Astrocyte (in vitro differentiated cells and primary cell): ENCODE measurements at places on chromosomes 3 and 15. TPM values are rescaled to one million over a fixed set of nuclear protein-coding genes. Genes with fewer than 3 reads are reported as not detected.
A peak's percentile ranks its signal among the peaks of the same experiment; 100 is the strongest.

GOLGA6C gene
- total RNA-seq: not detected in 2 replicates

PP2D1 gene
- not detected in 2 replicates for total RNA-seq

CADM2 gene
- 1.5 and 2.9 TPM in 2 replicates for total RNA-seq

TRANK1 gene
- total RNA-seq: 5.6 and 5.8 TPM in 2 replicates

HIGD1A gene
- 125 and 150 TPM in 2 replicates for total RNA-seq

SLC2A2 gene
- total RNA-seq: not detected in 2 replicates

DNA sequence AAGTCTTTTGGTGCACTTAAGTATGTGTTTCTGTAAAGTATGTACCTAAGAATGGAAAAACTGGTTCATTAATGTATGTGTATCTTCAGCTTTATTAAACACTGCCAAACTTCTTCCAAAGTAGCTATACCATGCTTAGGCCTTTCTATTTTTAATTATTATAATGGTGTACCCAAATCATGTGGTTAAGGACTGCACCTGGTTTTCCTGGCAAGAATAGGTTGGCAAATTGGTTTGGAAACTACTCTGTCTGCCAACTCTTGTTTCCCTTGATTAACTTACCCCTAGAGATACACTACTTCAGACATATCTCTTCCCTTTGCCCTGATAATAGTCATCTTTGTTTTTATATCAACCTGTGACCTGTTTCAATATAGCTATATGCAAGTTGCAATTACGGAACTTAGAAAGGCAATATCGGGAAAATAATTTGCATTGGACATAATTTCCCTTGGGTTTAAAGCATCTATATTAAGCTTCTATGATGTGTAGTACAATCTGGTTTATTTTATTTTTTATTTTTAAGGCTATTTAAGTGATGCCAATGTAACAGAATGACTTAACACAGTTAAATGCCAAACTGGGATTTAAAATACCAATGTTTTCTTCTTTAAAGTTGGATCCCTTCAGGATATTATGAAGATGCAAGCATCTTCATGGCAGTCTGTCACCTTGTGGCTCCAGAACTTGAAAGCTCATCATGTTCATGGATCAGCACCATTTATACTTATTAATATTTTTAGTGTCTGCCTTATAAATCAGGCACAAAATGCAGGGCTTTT lies 40.6 kb upstream of the TMEM108 start:
- DNase-seq: no peak
- H3K4me3 ChIP-seq: no peak overlapping the region
- no peaks in the 10 kb centered on the region for H3K36me3 ChIP-seq
- H3K27me3 ChIP-seq: no peaks in the 10 kb centered on the region
- no peak overlapping the region for H3K27ac ChIP-seq
- no peaks in the 10 kb centered on the region for H3K4me1 ChIP-seq

DNA sequence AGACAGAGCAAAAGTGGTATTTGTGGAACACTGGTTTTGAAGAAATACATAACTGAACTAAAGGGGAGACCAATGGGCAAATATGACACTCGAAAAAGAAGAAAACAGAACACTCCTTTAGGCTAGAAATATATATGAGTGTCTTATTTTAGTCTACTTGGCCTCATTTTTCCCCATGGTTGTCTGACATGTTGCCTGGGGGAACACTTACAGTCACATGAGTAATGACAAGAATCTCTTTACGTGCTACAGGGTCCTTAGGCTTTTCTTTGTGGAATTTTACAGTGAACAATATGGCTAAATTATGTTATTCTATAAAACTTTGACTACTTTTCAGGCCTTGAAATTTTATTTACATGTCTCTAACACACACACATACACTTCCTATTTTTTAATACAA lies 17.6 kb downstream of the METTL6 start:
- no peak overlapping the region for H3K4me3 ChIP-seq
- no peak overlapping the region for H3K27ac ChIP-seq
- DNase-seq: no peak
- no peaks in the 10 kb centered on the region for H3K4me1 ChIP-seq
- H3K36me3 ChIP-seq: peaks cover 13% of the 10 kb centered on the region
- no peaks in the 10 kb centered on the region for H3K27me3 ChIP-seq

GRCh38 chr15:87419344-87419743 lies 837.2 kb downstream of the NTRK3 start:
- no peak overlapping the region for H3K27ac ChIP-seq
- no peaks in the 10 kb centered on the region for H3K27me3 ChIP-seq
- DNase-seq: no peak
- H3K4me1 ChIP-seq: no peaks in the 10 kb centered on the region
- no peaks in the 10 kb centered on the region for H3K36me3 ChIP-seq

DNA sequence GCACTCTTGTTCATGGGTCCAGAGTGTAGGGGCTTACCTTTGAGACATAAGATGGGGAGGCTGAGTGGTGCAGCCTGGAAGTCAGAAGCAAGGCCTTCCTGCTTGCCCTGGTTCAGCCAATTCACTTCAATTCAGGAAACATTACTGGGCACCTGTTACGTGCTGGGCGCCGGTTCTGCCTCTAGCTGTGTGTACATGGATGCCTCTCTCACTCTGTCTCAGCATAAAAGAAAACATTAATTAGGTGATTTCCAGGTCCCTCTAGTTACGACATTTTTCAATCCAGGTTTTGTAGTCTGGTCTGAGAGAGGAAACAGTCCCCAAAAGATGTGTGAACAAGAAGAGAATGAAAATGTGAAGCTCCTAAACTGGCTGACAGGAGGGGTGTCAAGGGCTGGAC lies 1.2 kb downstream of the RTP1 start:
- H3K36me3 ChIP-seq: no peaks in the 10 kb centered on the region
- H3K4me1 ChIP-seq: no peaks in the 10 kb centered on the region
- no peak for DNase-seq
- H3K4me3 ChIP-seq: no peak overlapping the region
- peaks cover 13% of the 10 kb centered on the region for H3K27me3 ChIP-seq

- no peak overlapping the region for H3K27ac ChIP-seq
- H3K36me3 ChIP-seq: no peaks in the 10 kb centered on the region
- DNase-seq: no peak
Observed at GRCh38 chr3:143252931-143253330, 133.4 kb downstream of the CHST2 start.

DNA sequence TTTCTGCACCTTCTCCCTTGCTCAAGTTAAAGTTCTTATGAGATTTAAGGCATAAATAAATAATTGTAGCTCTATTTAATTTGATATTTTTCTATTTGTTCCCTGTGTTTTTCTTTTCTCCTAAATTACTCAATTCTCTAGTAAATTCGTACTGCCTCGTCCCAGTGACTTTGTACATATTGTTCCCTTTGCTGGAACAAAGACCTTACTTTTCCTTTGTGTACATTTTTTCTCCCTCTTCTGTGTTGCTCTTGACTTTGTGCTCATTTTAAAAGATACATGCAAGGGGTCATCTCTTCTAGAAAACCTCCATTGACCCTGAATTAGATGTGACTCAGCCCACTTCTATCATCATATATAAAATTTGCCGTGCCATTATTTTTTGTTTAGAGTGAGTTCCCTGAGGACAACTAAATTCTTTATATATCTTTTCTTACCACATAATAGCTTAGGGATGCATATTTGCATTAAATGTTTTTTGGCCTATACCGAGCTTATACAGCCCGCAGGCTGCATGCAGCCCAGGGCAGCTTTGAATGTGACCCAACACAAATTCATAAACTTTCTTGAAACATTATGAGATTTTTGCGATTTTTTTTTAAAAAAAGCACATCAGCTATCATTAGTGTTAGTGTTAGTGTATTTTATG lies 29.6 kb downstream of the PPP4R2 start:
- no peak overlapping the region for H3K27ac ChIP-seq
- H3K4me1 ChIP-seq: peaks cover 19% of the 10 kb centered on the region

- no peaks in the 10 kb centered on the region for H3K4me1 ChIP-seq
- no peak for DNase-seq
- H3K27me3 ChIP-seq: no peaks in the 10 kb centered on the region
- no peak overlapping the region for H3K4me3 ChIP-seq
Observed at GRCh38 chr3:177236704-177237103, 39.4 kb upstream of the TBL1XR1 start.

DNA sequence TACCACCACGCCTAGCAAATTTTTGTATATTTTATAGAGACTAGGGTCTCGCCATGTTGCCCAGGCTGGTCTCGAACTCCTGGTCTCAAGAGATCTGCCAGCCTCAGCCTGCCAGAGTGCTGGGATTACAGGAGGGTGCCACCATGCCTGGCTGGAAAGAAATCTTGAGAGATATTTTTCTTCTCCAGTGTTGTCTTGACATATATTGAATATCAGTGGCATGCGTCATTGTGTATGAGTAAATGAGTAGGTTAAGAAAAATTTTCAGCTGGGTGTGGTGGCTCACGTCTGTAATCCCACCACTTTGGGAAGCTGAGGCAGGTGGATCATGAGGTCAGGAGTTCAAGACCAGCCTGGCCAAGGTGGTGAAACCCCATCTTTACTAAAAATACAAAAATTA lies 3.5 kb upstream of the PIF1 start:
- H3K4me1 ChIP-seq: peaks cover 18% of the 10 kb centered on the region
- H3K27me3 ChIP-seq: no peaks in the 10 kb centered on the region
- peak; percentile 26 for DNase-seq

DNA sequence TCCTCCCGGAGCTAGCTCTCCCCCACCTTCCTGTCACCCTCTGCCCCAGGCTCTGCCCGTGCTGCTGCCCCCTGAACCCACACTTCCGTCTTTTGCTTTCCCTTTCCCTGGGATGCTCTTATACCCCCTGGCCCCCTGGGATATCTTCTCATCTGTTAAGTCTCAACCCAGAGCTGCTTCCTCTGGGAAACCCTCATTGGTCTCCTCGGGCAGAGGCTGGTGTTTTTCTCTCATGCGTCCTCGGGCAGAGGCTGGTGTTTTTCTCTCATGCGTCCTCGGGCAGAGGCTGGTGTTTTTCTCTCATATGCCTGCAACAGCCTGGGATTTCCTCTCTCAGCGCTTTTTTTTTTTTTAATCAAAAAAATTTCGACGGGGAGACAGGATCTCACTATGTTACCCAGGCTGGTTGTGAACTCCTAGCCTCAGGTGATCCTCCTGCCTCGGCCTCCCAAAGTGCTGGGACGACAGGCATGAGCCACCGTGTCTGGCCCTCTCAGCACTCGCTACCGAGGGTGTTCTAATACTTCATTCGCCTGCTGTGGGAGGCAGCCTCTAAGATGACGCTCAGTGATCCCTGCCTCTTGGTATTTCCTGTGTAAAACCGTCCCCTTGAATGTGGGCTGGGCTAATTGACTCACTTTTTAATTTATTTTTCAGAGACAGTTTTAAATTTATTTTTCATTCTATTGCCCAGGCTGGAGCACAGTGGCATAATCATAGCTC lies 62.7 kb upstream of the TFRC start:
- DNase-seq: peak; percentile 78
- H3K27ac ChIP-seq: no peak overlapping the region
- peaks cover 9% of the 10 kb centered on the region for H3K4me1 ChIP-seq
- H3K27me3 ChIP-seq: no peaks in the 10 kb centered on the region

DNA sequence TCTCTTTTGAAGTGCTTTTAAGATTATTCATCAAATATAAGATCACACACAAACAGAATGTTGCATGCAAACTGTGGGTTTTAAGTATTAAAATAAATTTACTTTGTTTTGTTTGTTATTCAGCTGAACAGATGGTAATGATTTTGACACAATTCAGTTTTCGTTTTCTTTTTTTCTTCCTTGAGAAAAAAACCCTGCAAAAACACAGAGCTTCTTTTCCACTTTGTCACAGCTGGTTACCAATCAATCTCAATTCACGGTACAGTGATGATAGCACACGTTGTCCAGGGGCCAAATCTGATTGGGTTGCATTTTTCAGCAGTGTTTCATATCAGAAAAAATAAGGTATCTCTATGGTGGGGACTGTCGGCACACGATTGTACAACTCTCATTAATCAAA lies 473.6 kb downstream of the ROBO2 start:
- H3K4me1 ChIP-seq: no peaks in the 10 kb centered on the region
- DNase-seq: peak; percentile 53
- no peaks in the 10 kb centered on the region for H3K27me3 ChIP-seq
- no peaks in the 10 kb centered on the region for H3K36me3 ChIP-seq
- H3K4me3 ChIP-seq: no peak overlapping the region

DNA sequence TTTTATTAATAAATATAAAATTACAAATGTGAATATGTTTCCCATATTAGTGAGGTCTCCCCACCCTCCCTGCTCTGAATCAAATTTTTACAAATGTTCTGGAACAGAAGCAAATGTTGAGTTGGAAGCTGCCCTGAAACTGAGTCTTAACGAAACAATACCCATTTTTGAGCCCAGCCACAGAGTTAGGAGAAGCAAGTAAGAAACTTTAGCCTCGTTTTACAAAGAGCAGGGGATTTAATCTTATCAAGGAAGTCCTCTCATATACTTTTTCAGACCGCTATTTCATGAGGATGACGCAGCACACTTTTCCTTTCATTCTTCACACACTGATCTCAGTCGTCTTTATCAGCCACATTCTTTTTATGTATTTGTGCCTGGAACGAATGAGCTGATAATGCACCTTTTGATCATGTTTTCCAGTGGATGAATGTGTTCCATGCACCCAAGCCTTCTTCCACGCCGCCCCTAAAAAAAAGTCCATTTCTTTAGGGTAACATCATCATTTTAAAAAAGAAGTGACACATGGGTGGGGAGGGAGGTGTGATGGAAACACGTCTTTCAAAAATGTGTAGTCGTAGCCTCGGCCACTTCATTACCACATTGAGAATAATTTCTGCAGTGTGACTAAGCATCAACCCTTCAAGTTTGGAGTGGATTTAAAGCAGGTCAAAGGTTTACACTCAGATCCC lies 48.1 kb downstream of the SETMAR start:
- peak; percentile 65 for DNase-seq
- H3K27me3 ChIP-seq: no peaks in the 10 kb centered on the region
- peaks cover 8% of the 10 kb centered on the region for H3K4me1 ChIP-seq
- peak overlapping the region; percentile 70 for H3K27ac ChIP-seq
- peak overlapping the region; percentile 41 for H3K4me3 ChIP-seq

DNA sequence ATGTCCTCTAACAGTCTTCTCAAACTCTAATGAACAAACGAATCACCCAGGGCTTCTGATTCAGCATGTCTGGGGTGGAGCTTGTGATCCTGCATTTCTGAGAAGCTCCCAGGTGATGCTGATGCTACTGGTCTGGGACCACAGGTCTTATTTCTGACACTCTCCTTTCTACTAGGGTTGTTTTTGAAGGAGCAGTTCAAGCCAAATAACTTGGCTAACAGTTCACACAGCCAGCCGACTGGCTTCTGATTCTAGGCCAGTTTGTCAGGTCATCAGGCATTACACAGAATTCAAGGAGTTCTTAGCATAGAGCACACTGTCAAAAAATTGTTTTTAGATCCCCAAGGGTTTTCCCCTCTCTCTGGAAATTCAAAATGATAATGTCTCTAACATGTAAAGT lies 100.7 kb downstream of the TIGIT start:
- no peak overlapping the region for H3K27ac ChIP-seq
- H3K4me3 ChIP-seq: no peak overlapping the region
- DNase-seq: no peak
- H3K36me3 ChIP-seq: no peaks in the 10 kb centered on the region
- no peaks in the 10 kb centered on the region for H3K27me3 ChIP-seq
- H3K4me1 ChIP-seq: no peaks in the 10 kb centered on the region
